Adipocyte (in vitro differentiated cells): ENCODE measurements at places on chromosomes 12 and 14.

DNA sequence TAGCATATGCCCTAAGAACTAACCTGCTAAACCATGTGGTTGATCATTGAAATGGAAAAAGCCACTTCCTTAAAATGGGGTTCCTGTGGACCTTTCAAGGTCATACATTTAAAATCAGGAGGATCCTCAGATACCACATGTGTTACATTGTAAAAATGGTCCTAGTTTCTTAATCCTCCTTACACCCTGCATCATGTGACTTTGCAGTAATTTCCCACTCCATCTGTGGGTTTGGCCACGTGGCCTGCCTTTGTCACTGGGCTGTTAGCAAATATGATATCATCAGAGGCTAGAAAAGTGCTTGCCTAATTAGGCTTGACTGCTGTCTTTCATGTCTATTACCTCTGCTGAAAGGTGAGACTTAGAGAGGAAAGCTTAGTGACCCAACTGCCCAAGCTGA lies 70.7 kb downstream of the CMKLR1 start:
- no peak for DNase-seq

DNA sequence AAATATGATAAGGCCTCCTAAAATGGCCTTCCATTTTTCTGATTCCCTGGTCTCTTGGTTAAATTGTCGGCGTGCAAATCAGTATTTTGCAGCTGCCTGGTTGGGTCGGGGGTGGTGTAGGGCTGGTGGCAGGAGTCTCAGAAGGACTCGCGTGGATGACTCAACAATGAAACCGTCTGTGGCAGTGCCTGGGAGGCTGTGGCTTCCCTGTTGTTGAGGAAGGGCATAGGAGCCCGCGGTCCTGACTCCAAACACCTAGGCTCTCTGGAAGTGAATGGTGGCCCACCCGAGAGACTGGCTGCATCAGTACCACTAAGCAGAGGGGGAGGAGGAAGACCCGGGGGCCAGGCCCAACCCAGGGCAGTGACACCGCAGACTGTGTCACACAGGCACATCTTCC lies 207.9 kb downstream of the TTC7B start:
- DNase-seq: no peak

DNA sequence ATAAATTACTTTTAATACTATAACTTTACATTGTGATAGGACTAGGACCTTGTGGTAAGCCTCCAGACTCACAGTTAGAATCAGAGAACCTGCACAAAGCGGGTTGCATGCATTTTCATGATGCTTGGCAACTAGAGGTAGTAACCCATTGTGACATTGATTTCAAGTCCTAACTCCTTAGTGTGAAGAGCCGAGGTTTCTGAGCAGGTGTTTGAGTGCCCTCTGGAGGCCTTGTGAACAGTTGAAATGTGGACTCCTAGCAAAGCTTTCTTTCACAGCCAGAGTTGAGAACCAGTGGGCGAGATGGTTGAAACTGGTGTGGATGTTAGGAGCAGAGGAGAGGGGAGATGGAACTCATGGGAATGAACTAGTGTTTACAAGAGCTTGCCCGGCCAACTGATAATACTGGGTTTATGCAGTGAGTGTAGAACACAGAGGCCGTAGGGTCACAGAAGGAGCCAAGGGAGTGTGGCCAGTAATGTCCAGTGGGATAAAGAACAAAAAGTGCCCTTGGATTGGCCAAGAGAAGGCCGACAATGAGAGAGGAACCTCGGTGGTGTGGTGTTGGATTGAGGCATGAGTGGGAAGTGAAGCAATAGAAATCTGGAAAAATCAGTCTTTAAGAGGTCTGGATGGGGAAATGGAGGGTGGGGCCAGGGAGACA lies 10.9 kb downstream of the ZNF664 start:
- peak; percentile 81 for DNase-seq

DNA sequence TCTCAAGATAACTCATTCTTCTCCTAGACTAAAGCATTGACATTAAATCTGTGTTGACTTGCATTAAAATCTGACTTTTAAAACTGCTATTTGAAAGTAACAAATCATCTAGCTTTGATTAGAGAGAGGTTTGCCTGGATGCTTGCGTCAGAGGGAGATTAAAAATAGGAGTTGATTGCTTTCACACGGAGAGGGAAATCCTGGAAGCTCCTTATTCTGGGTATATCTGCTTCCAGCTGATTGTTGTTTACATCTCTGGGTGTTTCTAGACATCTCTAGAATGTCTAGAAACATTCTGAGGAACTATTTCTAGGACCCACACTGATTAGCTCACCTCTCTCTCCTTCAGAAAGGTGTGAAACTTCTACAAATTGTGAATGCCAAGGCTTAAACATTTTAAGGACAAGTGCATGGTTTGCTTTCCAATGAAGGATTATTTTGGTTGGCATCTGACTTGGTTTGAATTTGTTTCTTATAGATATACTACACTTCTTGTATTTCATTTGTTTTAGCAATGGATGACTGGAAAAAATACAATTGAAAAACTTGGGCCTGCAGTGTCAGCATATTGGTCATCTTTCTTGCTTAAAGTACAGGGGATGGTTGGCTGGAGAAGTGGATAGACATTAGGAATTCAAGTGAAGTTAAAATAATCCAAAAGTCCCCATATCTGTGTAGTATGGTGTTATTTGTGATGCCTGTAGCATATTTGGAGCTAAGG lies 2.1 kb downstream of the DIP2B start:
- DNase-seq: peak; percentile 10

- no peak for DNase-seq
Observed at GRCh38 chr12:52521175-52521567, 977 bp upstream of the KRT5 start.

- DNase-seq: no peak
Observed at GRCh38 chr12:46385438-46385837, 12.9 kb upstream of the SLC38A2 start.

DNA sequence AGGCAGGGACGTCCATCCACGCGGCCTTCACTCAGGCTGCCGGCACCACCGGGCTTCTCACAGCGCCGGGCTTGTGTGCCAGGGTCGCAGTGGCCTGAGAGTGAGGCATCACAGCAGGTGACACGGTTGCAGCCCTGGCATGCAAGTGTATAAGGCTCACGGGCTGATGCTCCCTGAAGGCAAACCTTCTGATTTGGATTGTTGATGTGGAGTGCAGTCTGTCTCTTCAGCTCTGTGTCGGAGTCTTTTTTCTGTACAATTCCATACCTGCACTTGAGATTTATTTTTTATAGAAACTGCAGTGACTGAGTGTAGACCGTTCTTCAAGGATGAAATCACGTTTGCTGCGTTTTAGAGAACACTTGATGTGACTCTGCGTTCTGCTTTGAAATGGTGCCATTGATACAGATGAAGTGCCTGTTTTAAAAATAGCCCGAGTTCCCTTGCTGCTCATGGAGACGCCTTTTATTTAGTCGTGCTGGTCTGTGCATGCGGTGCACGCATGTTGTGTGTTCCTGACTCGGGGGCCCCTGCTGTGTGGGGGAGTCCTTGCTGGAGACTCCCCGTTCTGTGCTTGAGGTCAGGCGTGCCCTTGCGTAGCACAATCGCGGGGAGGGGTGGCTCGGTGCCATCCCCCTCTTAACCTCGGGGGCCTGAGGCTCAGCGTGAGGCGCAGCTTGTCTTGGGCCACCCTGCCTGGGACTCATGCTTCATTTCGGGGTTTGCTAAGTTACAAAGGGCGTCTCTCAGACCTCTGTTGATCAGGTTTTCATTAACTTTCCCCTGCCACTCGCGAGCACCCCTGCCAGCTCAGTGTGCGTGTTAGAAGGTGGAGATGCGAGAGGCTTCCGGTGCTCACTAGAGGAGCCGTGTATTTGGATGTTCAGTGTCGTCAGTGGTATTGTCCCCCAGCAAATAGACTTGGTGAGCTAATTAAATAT lies 21.6 kb upstream of the AMN start:
- DNase-seq: no peak

DNA sequence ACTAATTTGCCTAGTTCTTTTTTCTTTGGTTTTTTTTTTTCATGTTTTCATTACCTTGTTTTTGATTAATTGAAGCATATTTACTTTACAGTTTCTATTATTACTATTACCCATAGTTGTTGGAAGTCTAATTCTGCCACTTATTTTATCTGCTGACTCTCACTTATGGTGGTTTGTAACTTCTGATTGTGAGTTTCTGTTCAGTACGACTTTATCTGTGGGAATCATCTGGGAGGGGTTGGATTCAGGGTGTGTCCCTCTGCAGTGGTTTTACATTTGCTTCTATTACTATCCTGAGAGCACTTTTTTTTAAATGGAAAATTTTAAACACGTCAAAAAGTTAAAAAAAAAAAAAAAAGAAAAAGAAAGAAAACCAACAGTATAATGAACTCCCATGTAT lies 26.4 kb upstream of the SOS2 start:
- no peak for DNase-seq

DNA sequence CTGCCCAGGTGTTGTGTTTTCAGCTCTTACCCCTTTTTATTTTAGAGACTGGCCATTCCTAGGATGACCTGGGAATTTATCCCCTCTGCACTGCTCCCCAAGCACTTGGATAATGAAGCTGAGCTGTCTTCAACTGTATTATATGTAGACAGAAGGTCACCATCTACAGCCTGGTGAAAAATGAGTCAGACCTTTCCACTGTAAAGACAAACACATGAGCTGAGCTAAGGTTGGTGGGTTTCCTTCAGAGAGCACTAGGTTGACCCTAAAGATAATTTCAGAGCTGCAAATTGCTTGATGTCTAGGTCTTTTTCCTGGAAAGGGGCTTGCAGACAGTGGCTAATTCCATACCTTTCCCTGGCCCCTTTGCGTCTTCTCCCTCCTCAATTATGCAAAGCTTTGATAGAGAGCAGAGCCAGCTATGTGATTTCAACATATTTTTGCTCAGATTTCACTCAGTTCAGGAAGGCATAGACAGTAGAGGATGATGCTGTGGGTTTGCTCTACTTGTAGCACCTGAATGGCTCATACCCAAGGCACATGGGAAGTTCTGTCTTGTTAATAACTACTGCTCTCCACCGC lies 9.2 kb upstream of the IKZF4 start:
- DNase-seq: peak; percentile 17

GRCh38 chr14:94885481-94886155 lies 115.7 kb upstream of the GSC start:
- DNase-seq: no peak
